ENCODE measurements at places on chromosomes 4 and X.

- DNase-seq = no peak
These were observed 23.4 kb upstream of the FAM9C start for GRCh38 chrX:13067773-13068172.

DNA sequence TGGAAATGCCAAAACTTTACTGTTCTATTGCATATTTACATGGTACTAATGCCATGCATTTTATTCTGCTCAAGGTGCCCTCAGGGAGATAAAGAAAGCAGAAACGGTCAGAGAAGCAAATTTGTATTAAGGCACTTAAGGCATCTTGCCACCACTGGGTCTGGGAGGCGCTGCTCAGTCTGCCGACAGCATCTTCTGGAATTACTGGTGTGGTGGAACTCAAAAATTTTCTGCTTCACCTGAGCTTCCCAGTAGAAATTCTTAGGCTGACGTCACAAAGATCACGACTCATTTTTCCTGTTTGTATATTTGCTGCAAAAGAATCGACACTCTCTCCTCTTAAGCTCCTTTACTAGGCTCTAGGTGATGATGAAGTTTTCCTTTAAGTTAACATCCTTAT, 3.0 kb downstream of the RASSF6 start:
- DNase-seq = no peak

GRCh38 chrX:13778916-13779315, 38.0 kb downstream of the GPM6B start:
- DNase-seq = no peak

- DNase-seq = no peak
These were observed 23.5 kb upstream of the PAGE5 start for GRCh38 chrX:55196688-55197087.

- no peak for DNase-seq
These were observed 162.3 kb upstream of the EDNRA start for GRCh38 chr4:147318586-147318985.

- DNase-seq = no peak
These were observed at the start of gene TRIML1 for GRCh38 chr4:188139141-188139540. Gene TRIML1, plus strand, starts transcription at chr4:188139441. Its CDS starts 118 bp downstream, at chr4:188139559.

- DNase-seq = no peak
These were observed 5.1 kb downstream of the P2RY4 start for GRCh38 chrX:70254909-70255308.

- no peak for DNase-seq
These were observed 119.8 kb downstream of the ZNF330 start for GRCh38 chr4:141340458-141340857.

GRCh38 chrX:9258421-9259104, 206.3 kb upstream of the TBL1X start:
- DNase-seq = no peak

GRCh38 chr4:77044461-77045150, 31.2 kb downstream of the CCNI start:
- no peak for DNase-seq

GRCh38 chr4:85113706-85114105, 147.2 kb upstream of the WDFY3 start:
- DNase-seq = no peak

DNA sequence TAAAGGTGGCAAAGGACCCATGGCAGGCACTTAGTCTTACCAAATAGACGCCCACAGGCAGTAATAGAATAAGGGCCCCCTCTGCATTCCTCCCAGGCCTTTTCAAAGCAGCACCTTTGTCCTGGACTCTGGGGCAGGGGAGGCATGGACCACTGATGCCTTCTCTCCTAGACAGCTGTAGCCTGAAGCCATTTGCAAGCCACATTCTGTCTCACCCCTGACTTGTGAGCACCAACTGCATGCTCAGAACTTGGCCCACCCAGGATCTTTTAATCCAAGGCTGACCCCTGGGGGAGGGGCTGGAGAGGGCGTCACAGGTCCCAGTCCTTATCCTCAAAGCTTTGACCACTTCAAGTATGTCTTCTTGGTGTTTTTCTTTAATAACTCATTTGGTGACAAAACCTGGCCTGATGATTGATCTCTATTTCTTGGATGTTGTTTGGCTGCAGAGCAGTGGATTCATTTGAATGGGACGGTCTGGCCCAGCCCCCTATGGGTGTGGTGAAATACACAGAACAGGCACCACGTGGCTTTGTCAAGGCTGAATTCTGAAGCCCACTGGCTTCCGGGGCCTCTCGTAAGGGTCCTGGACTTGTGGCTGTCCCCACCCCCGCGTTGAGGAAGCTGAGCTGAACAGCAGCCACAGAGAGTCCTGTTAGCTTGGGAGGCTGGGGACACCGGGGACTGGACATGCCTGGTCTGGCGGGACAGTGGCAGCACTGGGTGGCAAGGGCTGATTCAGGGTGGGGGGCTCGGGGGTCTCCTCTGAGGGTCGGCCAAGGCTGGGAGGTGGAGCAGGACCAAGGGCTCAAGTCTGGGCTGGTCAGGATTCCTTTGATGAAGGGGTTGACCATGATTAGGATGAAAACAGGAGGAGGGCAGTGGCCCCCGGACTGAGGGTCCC, 36.6 kb downstream of the ADRA2C start:
- DNase-seq = no peak

GRCh38 chr4:73704314-73705055, 35.9 kb upstream of the CXCL8 start:
- peak; percentile 87 for DNase-seq

DNA sequence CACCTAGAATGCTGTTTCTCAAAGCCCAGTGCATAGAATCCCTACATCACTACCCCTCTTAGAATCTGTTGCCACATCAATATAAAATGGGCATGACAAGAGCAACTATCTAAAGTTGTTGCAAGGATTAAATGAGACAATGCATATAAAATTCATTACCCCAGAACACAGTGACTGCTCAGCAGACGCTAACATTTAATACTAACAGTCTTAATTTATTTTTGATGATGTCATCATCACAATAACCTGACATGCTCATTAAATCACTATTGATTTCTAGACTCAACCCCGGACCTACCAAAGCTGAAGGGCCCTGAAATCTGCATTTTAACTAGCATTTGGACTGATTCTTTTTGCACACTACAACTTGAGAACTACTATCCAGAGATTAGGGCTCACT, 3.9 kb downstream of the ARSJ start:
- DNase-seq = no peak

DNA sequence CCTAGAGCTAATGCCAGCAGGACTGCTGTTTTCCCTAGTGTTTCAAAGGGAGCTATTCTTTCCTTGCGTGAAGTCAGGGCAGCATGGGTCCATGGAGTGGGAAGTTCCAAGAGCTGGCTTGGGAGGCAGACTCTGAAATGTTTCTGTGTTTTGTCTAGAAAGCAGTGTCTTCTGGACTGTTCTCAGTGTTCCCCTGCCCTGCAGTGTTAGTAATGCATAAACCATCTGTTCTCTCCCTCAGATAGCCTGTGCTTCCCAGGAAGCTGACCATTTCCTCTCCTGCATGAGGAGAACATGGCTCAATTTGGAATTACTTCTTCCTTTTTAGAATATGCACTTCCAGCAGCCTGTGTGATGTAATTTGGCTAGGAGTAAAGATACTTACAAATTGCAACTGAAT, 116.7 kb upstream of the CXCL13 start:
- no peak for DNase-seq

GRCh38 chr4:1927675-1928074, 56.5 kb downstream of the NSD2 start:
- no peak for DNase-seq

DNA sequence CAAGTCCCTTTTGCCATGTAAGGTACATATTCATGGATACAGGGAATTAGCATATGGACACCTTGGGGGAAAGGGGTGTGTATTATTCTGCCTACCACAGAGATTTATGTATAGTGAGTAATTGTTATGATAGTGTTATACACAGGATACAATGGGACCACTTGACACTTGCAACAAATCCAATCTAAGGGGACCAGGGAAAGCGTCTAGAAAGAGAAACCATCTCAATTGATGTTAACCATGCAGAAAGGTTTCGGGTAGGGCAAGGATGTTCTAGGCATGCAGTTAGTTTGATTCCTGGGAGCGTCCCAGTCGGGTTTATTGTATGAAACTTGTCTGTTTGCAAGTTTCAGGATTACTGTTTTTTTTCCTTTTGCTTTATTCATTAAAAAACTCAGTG, 34.2 kb downstream of the MMRN1 start:
- DNase-seq = no peak

DNA sequence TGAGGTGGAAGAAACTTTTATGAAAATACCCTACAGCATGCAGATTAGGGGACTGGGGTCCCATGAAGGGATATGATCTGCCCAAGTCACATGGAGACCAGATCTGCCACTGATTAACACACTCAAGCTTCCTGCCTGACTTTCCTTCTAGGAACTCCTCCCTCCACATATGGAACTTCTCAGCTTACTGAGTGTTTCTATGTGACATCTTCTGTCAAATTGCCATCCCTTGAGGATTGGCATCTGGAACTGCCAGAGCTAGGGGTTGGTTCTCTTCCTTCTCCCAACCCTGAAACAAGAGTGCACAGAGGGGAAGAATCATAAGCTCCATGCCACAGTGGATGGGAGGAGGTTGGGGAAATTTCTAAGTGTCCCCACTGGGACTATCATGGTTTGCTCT, 150.6 kb upstream of the MBNL3 start:
- no peak for DNase-seq

DNA sequence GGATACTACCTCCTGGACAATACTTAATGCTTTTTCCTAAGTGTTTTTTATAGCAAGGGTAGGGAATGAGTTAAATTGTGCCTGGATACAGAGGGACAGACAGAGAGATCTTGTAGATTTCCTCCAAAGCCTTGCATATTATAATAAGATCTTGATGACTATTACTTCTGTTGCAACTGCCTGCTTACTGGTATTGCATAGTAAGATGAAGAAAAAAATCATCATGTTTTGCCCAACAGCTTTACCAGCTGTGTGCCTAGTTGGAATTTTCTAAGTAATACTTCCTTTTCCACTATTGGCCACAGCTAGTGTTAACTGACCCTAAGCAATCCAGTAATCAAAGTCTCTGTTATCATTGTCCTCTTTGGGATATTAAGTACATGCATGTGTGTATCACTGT, 139.0 kb downstream of the DCK start:
- no peak for DNase-seq

- no peak for DNase-seq
These were observed 20.2 kb downstream of the GPAT3 start for GRCh38 chr4:83556006-83556707.

- no peak for DNase-seq
These were observed 240.5 kb downstream of the MAML3 start for GRCh38 chr4:139913398-139913990.

DNA sequence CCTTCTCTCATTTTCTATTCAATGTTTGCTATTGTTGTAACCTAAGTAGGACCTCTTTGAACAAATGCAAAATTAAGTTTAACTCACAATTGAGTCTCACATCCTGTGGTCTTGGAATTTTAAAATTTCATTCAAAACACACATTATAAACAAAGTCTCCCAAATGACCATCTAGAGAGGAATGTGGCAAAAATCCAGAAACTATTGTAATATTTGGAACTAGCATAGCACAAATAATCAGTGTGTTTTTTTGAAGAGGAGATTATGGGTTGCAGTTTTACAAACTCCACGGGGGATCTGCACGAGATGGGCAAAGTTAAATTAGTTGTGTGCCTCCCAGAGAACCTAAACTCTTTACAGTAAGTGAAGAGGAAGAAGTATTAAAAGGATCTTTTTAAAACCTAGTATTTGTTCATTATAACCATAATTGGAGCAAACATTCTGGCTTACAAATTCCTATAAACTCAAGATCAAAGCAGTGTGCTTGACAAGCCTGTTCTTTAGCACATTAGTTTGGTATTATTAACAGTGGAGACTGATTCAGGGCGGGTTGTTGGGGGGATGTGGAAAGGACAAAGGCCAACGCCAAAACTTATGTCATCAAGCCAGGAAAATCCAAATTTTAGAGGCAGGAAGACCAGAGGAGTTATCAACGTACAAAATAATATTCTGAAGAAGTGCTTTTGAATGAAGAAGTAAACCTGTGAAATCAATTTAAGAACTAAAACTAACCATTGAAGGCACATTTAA, 22.4 kb upstream of the RBPJ start:
- no peak for DNase-seq

GRCh38 chrX:153505361-153505760, 10.6 kb downstream of the BGN start:
- DNase-seq = no peak

GRCh38 chr4:162984621-162985020, 182.1 kb downstream of the NAF1 start:
- DNase-seq = no peak

- DNase-seq = no peak
These were observed 24.6 kb upstream of the HTRA3 start for GRCh38 chr4:8244931-8245460.

DNA sequence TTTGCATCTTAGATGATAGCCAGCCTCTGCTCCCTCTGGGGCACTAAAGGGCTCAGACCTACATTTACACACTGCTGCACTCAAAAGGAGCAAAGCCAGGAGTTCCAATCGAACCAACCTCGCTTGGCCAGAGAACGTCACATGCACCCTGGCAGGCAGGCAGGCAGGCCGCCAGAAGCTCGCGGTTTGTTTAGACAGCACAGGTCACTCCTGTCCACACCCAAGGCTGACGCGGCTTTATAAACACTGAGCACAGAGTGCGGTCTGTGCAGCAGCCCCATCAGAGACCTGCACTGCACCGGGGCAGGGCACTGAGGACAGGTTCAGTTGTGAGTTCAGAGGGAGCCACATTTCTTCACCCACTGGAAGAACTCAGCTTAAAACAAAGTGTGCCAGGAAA, 143.9 kb downstream of the BCOR start:
- peak; percentile 87 for DNase-seq

Data from sigmoid colon (tissue), 7 donors.